ENCODE measurements at places on chromosomes 16 and 17. TPM values are rescaled to one million over a fixed set of nuclear protein-coding genes. Genes with fewer than 3 reads are reported as not detected.
A peak's percentile ranks its signal among the peaks of the same experiment; 100 is the strongest.

- ATAC-seq = peak; percentile 61
These were observed 22.7 kb downstream of the TRPV3 start for GRCh38 chr17:3534881-3535252.

- ATAC-seq = no peak
These were observed 3.3 kb upstream of the ABCA9 start for GRCh38 chr17:69064001-69064400.

GRCh38 chr16:78242239-78242630, 142.8 kb downstream of the WWOX start:
- ATAC-seq = no peak

Gene MAP3K3
- total RNA-seq = 38.7 TPM

Gene SLC5A11
- not detected for total RNA-seq

Gene C16orf86
- 1.8 TPM for total RNA-seq

Measured in activated T-helper 17 cell treated with anti-CD3 and anti-CD28 coated beads, Interleukin-2, amount 50 U/mL, for 72 hours (primary cell).